Esophagus muscularis mucosa (tissue), 4 donors: ENCODE measurements at places on chromosomes 3 and 15. TPM values are rescaled to one million over a fixed set of nuclear protein-coding genes. Genes with fewer than 3 reads are reported as not detected.

- DNase-seq: no peak
These were observed 7.4 kb upstream of the SPG21 start for GRCh38 chr15:64997066-64997465.

DNA sequence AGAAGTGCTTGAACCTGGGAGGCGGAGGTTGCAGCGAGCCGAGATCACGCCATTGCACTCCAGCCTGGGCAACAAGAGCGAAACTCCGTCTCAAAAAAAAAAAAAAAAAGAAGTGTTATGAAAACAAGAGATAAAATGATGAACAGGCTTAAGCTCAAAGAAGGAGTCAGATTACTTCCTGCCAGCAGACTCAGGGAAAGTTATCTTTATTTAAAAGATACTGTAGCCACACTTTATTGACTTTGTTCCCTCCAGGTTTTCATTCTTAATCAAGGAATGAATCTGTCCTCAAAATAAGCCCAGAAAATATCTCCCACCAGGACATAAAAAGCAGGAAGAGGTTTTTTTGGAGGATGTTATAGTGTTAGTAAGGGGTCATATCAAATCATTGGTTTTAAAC, 176.5 kb upstream of the KCNMB2 start:
- DNase-seq: no peak

DNA sequence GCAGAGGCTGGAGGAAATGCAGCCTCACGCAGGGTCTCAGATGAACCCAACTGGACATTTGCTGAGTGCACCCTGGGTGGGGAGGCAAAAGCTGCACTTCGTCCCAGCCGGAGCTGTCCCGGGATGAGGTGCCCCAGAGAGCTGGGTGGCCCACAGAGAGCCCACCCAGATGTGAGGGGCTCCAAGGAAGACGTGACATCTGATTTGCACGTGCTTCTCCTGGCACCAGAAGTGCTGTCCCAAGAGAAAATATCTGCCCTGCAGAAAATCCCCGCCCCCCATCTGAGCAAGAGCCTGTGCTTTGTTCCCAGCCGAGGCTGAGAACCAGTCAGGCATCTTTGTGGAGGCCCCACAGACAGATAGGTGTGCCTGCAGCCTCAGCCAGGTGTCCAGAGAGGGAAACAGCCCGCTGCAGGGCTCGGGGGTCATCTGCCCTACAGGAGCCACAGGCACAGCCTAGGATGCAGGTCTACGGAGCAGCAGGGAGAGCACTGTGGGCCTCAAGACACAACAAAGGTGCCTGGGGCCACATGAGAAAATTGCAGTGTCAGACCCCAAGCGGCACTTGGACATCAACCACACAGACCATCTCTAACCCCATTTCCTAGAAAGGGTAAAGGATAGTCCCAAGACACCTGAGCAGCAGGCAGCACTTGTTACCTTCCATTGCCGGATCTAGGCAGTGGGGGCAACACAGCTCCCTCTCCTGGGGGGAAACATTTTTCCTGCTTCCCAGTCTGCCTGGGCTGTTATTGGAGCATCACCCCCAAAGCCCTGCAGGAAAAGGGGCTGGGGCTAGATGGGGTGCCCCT, 5.8 kb downstream of the TMIE start:
- DNase-seq: no peak

- no peak for DNase-seq
These were observed 298.1 kb downstream of the NSUN3 start for GRCh38 chr3:94360987-94361386.

DNA sequence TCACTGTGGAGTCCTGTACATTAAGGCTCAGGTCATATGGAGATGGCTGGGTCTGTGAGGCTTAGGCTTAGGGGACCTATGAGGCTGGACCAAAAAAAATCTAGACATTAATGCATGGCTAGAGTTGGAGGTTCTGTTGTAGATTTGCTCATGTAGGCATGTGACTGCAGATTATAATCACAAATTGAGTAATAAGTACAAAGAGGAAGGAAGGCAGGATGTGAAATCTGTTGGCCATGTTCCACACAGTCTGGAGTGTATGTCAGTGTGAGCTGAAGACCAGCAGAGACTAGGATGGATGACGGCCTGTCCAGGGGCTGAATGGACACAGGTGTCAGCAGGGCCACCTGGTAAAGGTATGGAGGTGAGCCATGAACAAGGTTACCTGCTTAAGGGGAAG, at the start of gene ST3GAL6:
Gene ST3GAL6, plus strand, starts transcription at position 265 of the 400 bp plus-strand sequence. CDS start 5,101 bp downstream, outside the sequence.
- DNase-seq: no peak

- DNase-seq: no peak
These were observed 224.4 kb downstream of the ZMAT3 start for GRCh38 chr3:178847190-178847589.

DNA sequence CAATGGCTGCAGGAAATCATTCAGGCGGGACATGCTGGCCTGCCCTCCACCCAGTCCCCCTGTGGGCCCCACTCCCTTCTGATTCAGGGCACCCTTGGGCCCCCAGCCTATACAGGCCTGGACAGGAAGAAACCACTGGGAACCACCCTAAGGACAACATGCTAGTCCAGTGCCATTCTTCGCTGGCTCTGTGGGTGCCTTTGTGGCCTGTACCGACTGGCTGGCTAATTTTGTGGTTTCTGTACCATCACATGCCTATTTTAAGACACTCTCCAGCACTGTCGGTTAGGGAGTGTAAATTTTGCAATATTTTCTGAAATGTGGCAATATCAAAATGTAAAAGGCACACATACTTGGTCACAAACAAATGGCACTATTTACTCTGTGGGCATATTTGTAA, 61.4 kb upstream of the POLG start:
- no peak for DNase-seq

- DNase-seq: no peak
These were observed 23.1 kb downstream of the DAPK2 start for GRCh38 chr15:64023220-64023619.

KBTBD13 gene
- total RNA-seq: not detected
